ENCODE measurements at places on chromosomes 3 and 15.

DNA sequence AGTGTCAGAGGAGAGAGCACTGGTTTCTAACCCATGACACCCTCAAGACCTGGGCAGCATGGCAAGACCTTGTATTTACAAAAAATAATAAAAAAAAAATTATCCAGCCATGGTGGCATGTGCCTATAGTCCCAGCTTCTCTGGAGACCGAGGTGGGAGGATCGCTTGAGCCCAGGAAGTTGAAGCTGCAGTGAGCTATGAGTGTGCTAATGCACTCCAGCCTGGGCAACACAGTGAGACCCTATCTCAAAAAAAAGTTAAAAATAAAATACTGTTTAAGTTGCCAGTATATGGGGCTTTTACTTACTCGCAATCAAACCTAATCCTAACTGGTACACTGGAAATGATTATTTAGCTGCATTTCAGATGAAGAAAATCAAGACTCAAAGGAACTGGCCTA, 20.2 kb downstream of the ILDR1 start:
- no peak for DNase-seq

GRCh38 chr3:40913192-40913591, 286.1 kb upstream of the CTNNB1 start:
- no peak for DNase-seq

DNA sequence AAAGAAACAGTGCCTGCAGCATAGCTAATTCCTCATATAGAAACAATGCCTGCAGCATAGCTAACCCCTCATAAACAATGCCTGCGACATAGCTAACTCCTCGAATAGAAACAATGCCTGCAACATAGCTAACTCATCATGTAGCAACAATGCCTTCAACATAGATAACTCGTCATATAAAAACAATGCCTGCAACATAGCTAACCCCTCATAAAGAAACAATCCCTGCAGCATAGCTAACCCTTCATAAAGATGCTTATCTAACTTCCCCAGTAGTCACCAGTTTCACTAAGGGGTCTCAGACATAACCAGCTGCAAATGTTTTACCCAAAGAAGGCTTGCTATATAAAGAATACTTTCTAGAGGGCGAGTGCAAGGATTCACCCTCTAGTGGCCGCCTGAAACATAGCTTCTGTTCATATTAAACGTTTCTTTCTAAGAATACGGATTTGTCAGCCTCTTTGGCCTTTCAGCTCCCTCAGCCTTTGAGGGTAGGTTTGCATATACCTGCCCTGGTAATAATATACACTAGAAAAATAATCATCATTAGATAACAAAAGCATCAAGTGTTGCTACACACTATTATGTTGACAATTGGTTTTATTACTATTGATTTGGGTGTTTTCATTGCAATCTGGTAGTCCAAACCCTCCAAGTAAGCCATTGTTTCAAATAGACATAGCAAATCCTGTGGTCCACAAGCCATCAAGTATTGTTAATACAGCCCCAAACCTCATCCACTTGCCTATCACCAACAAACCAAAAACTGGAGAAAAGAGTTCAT, 44.4 kb upstream of the FAN1 start:
- DNase-seq, result no peak

DNA sequence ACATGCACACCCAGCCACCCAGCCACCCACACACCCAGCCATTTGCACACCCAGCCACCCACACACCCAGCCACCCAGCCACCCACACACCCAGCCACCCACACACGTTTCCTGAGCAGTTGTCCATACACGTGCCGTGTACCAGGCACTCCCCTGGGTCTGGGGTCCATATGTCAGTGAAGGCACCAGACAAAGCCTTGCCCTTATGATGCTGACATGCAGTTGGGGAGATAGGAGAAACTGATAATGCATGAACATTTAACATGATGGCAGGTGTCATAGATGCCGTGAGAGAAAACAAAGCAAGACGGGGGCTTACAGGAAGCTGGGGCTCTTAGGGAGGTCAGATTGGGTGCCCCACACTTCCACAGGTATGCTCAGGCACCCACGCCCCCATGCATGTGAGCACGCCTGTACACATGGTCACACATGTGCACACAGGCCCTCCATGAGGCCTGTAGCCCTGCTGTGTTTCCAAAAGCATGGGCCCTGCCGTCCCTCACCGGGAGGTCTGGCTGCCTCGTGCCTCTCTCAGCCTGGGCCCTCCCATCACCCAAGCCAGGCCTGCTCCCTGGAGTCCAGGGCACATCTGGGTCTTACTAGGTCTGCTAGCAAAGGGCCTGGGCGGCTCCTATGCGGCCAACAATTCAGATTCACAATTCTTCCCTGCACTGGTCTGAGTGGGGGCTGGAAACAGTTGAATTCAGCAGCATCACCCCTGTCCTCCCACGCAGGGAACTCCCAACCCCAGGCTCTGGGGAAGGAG, 3.6 kb upstream of the DNAJB8 start:
- no peak for DNase-seq

DNA sequence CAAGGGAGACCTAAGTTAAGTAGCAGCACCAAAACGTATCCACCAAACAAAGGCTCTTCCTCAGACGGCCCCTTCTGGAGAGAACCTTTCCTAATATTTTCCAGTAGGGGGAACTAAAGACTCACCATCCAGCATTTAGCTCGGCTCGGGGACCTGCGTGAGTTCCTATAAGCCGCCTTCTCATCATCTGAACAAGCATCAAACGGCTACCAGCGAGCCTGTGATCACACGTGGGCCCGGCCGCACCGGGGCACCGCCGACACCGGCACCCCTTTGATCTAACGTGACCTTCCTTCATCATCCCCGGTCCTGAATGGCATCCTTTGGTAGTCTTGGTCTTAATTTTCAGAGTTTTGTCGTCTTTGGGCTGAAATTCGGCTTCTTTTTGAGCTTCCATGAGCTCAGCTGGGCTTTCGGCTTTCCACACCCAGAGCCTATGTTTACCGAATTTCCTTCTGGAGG, 1.4 kb upstream of the ROBO2 start:
- no peak for DNase-seq

DNA sequence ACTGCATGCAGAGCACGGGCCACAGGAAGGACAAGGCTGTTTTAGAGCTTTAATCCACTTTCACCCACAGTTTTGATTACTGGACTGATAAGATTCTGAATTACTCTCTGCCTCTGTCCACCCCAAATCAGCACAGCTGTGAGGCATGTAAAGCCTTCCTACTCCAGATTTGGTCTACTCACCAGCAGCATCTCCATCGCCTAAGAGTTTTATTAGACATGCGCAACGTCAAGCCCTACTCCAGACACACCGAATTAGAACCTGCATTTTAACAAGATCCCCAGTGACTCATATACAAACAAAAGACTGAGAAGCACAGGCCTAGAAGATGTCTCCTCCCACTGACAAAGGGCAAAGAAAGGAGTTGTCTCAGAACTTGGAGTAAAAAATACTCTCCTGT, 221.2 kb downstream of the TUSC7 start:
- DNase-seq, result no peak

GRCh38 chr3:190424478-190425439, 24.9 kb downstream of the TMEM207 start:
- no peak for DNase-seq

GRCh38 chr3:188635258-188636042, 481.5 kb downstream of the LPP start:
- DNase-seq, result no peak

DNA sequence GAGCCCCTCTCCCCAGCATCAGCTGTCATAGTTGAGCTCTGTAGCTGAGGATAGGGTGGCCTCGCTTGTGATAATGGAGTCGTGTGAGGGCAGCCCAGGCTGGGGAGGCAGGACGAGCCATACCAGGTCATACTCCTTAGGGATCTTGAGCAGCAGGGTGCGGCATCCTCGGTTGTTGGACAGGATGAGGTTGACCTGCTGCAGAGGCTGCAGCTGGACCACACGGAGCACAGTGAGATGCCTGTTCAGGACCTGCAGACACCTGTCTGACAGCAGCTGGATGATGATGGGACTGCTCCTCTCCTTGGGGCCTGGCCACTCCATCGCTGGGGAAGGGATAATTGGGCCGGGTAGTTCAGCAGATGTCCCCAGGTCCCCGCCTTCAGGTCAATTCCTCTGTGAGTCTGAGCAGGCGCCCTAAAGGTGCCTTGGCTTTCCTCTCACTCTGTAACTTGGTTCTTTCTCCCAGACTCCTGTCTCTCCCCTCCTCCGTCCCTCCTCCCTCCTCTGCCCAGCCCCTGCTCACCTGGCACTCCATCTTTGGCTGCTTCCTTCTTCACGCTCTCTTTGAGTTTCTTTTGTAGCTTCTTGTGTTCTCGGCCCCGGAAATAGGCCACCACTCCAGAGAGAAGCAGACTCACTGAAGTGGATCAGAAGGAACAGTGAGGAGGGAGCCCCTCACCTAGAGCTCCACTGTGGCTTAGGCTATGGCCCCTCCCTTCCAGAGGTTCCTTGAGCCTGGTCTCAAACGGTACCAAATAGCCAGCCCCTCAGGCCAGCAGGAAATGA, 7.8 kb downstream of the DUOX2 start:
- DNase-seq, result no peak

Data from chondrocyte (in vitro differentiated cells).